ENCODE measurements at places on chromosomes 2 and 18.

GRCh38 chr2:219182331-219183150 lies 4.5 kb downstream of the RETREG2 start:
- no peak for DNase-seq

GRCh38 chr18:21270453-21270852 lies 28.4 kb downstream of the GREB1L start:
- DNase-seq, result no peak

DNA sequence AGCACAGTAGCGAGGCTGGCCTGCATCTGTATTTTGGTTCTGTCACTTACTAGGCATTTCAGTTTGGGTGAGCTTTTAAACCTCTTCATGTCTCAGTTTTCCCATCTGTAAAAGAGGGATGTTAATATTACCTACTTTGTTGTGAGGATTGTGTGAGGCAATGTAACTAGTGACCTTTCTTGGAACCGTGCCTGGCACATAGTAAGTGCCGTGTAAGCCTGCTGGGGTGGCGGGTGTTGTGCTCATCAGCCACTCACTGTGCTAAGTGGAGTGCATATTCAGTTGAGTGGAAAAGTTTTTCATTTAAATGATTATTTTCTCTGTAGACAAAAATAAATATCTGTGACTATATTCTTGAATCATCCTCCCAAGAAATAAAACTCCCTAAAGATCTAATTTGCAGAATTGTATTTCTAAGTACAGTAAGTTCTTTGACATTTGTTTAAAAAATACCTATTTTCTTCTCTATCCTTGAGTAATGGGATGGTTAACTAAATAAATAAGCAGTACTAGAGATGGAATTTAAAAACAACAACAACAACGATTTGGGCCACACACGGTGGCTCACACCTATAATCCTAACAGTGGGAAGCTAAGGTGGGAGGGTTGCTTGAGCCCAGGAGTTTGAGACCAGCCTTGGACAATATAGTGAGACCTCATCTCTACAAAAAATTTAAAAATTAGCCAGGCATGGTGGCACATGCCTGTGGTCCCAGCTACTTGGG lies 56.7 kb downstream of the MALT1 start:
- no peak for DNase-seq

DNA sequence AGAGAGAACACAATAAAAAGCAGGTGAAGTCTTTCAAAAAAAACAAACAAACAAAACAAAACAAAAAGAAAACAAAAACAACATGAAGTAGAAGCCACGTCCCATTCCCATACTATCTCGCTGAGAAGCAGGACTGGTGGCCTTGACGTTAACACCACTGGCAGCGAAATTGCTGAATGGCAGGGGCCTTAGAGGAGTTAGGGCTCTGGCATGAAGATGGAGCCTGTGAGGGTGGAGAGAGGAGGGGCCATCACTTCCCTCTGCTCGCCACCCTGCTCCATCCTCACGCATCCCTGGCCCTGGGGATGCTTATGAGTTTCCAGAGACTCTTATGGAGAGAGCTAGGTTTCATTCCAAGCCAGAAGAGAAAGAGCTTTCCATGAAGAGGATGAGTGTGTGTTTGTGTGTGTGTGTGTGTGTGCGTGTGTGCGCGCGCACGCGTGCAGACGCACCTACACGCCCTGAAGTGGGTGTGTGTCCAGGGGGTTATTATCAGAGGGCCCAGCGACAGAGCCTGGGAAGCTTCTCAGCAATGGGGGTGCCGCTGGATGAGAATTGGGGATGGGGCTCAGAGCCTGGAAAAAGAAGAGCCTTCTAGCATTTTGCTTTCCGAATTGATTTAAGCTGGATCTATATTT lies 20.4 kb upstream of the IMPA2 start:
- DNase-seq, result no peak

- no peak for DNase-seq
Measured at GRCh38 chr2:11473659-11474433, 7.9 kb upstream of the E2F6 start.

GRCh38 chr2:171574149-171574795 lies 52.0 kb downstream of the CYBRD1 start:
- peak; percentile 48 for DNase-seq

GRCh38 chr2:47037678-47038077 lies 117.4 kb downstream of the STPG4 start:
- no peak for DNase-seq

DNA sequence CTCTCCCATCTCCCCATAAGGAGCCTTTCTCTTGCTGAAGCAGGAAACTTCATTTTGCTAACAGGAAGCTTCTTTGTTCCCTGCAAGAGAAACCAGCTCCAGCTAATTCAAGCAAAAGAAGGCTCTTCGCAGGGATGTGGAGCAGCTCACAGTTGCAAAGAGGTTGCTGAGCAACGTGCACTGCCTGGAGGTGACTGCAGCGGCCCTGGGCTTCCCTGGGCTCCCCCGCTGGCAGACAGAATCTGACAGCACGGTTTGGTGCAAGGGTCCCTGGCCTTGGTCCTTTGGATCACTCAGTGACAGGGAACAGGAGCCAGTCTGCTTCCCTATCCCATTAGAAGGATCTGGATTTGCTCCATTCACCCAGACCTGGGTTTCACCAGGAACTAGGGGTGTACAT lies 25.8 kb downstream of the GPR55 start:
- no peak for DNase-seq

DNA sequence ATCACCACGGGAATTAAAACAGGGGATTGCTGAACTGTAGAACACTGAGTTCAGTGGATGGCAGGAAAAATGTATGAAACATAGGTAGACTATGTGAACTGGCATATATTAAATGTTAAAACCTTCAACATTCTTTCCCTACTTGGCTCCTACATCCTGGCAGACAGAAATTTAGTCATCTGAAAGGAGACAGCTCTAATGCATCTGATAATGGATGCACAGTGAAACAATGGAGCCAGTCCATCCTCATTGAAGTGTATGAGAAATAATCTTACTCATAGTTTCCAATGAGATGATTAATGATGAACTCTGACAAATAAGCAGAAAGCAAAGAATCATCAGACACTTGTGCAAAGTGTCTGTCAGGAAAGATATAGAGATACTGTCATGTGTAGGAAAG lies 1629.7 kb upstream of the TMEFF2 start:
- DNase-seq, result no peak

DNA sequence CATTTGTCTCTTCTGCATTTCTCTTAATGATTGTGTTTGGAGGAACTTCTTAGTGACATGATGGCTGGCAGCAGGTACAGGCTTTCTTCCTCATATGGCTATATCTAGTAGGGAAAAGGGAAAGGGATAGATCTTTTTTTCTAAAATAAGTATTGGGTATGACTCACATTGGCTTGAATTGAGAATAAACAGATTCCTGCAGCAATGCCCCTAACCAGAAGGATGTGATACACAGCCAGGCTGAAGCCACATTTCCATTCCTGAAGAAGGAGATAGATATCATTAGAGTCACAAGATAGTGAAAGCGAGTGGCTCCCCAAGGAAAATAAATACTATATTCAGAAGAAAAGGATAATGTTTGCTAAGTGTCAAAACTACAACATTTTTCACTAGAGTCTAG lies 61.1 kb downstream of the VWC2L start:
- DNase-seq, result no peak

- no peak for DNase-seq
Measured at GRCh38 chr18:33706391-33706790, 128.4 kb downstream of the ASXL3 start.

DNA sequence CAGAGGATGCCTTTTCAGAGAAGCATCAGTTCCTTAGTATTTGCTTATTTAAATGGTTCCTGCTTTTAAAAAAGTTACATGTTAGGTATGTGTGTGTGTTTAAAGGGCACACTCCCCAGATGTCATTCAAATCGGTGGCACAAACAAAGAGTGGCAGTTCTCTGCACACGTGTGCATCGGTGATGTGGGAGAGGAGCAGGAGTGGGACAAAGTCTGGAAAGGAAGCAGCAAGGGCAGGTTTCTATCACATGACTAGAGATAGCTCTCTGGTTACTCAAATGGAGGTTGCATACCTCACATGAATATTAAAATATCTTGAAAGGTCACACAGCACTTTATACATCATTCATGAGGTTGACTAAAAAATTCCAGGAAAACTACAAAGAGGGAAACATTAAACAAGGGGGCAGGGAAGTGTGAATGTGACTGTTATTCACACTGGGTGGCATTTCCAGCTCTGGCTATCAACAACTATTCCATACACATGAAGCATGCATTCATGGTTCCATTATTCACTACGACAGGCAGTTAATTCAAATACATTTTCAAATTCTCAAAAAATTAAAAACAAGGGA lies 64.7 kb downstream of the SEPTIN10 start:
- DNase-seq, result no peak

- no peak for DNase-seq
Measured at GRCh38 chr2:211344289-211344688, 787.9 kb downstream of the CPS1 start.

DNA sequence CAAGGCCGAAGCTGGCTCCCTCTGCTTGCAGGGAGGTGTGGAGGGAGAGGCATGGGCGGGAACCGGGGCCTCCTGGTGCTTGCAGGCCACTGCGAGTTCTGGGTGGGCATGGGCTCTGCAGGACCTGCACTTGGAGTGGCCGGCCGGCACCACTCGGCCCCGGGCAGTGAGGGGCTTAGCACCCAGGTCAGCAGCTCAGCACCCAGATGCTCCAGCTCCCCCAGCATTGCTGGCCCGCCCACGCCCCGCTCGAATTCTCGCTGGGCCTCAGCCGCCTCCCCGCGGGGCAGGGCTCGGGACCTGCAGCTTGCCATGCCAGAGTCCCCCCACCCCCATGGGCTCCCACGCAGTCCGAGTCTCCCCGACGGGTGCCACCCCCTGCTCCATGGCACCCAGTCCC lies 176.2 kb upstream of the FAM98A start:
- DNase-seq, result no peak

DNA sequence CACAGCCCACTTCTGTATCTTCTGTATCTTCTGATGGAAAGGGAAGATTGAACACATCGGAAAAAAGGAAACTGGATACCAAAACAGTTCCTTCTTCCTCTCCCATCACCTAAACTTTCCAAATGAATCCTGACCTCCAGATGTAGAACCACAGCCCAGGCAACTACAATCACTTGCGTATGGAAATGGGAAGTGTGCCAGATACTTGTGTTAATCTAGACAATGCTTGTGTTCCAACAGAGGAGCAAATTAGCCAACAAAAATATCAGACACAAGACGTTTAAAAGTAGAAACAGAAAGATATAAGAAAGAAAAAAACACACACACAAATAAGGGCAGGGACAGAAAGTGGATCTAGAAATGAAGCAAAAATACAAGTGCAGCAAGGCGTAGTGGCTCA lies 31.4 kb upstream of the DUSP2 start:
- DNase-seq, result no peak

DNA sequence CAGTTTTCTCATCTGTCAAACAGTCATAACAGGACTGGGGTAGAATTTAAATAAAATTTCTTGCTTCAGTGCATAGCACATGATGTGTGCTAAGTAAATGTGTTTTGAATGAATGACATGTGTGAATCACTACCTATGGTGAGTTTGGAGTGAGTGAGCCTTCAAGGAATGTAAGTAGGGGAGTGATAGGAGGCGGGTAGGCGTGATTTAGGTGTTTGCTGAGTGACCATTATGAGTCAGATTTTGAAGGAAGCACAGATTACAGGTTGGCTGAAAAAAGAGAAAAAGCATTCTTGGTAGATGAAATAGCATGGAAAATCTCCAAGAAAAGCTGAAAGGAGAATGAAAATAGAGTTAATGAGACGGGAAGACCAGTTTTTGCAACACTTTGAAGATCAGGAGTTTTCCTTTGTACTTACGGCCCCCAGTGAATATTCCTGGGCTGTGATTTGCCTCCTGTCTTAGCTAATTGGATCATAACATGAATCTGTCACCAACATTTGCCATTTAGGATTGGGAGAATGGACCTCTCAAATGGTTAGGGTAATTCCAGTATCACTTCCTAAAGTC lies 136.9 kb upstream of the GATA6 start:
- DNase-seq, result peak; percentile 51

DNA sequence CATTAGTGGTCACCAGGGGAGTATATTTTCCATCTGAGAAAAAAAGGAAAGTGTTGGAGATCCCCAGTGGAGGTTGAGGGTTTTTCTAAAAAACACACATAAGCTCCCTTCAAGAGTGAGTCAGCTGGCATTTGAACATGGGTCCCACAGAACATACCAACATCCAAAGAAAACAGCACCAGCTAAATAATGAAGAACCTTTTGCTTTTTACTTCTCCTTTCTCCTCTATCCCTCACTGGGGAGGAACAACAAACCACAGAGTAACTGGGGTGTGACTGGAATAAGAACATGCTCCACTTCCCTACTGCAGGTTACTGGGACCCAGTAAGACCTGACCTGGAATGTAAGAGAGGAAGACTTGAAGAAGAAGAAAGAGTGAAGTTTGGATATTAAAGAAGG lies 56.5 kb upstream of the RAPH1 start:
- no peak for DNase-seq

DNA sequence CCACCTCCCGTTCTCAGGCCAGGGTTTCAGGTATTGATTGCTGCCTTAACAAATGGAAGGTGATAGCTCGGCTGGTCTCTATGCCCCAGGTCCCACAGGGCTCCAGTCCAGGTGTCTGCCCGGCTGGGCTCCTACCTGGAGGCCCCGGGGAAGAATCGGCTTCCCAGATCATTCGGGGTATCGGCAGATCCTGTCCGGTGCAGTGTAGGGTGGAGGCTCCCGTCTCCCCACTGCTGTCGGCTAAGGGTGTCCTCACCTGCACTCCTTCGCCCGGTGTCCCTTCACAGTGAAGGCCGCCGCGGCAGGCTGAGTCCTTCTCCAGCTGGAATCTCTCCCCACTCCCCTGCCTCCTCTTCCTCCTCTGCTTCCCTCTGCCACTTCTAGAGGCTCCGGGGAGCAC lies 573.9 kb upstream of the SALL3 start:
- no peak for DNase-seq

DNA sequence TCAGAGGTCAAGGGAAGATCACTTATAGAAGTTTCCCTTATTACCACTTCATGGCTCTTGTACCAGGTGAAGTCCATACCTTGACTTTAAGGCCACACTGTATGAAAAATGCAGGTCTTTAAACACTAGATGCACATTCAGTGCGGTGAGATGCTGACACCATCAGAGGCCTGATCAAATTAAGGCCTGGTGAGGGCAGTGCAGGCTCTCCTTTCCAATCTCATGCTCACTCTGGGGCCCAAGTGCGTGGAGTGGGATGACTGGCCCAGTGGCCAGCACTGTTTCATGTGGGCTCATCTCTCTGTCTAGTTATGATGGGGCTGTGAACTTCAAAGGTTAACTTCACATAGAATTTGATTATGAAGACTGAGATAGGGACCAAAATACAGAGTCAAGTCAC lies 281.1 kb downstream of the SLC4A3 start:
- no peak for DNase-seq

GRCh38 chr18:51030537-51031258 lies 685 bp downstream of the SMAD4 start:
- peak; percentile 27 for DNase-seq

DNA sequence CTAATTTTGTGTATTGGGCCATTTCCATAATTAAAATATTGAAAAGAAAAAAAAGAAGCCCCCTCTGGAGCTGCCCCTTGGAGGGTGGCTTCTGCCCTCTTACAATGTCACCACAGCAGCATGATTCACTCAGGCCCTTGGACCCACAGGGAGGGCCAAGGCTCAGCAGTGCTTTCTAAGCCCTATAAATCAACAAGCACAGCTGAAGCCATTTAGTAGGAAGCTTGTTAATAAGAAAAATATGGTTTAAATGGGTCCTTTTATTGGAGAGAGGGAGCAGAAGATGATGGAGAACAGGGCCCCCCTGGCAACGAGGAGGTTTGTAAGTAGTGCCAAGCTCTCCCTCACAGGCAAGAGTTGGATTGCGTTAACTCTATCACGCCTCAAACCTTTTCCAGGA lies 107.6 kb upstream of the FZD7 start:
- no peak for DNase-seq

Data from GM04504 (cell line).